ENCODE measurements at places on chromosomes 2 and 18. TPM values are rescaled to one million over a fixed set of nuclear protein-coding genes. Genes with fewer than 3 reads are reported as not detected.
A peak's percentile ranks its signal among the peaks of the same experiment; 100 is the strongest.

GRCh38 chr2:77008853-77009252, 513.3 kb downstream of the LRRTM4 start:
- no peak for DNase-seq

DNA sequence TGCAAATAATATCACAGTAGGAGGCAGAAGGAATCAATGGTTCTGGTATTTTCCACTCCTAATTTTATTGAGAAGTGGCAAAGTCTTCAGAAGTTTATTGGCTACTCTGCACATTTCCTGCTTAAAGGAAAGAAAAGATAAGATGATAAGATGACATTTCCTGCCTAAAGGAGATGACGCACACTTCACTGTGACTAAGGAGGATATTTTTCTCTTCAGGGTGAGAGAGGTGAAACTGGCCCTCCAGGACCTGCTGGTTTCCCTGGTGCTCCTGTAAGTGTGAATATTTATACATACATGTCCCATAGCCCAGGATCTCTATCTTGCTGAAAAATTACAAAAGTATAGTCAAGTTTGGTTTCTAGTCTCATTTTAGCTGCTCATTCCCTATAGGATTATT, 27.9 kb downstream of the COL3A1 start:
- DNase-seq: peak; percentile 80

DNA sequence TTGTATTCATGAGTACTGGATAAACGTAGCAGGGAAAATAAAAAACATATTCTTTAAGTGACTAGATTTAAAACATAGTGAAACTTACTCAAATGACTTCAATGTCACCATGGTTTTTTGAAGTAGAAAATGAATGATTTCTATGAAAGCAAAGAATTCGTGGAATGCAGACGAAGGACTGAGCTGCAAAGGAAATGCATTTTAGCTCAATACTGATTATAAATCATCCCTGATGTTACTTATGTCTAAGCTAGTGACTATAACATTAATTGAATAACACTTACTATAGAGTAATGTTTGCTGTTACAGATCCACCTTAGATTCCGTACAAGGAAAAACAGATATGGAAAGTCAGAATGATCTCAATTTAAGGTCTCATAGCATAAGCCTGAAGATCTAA, 1257.7 kb upstream of the CDH2 start:
- no peak for DNase-seq

GPR35 gene
- total RNA-seq: 0.25 TPM

- DNase-seq: no peak
These were observed 1867.4 kb downstream of the SUCLG1 start for GRCh38 chr2:82591718-82592117.

GRCh38 chr2:36971990-36972389, 5.7 kb upstream of the STRN start:
- DNase-seq: no peak
